Activated naive CD4-positive, alpha-beta T cell treated with anti-CD3 and anti-CD28 coated beads for 36 hours (primary cell): ENCODE measurements at places on chromosomes 2 and 18. TPM values are rescaled to one million over a fixed set of nuclear protein-coding genes. Genes with fewer than 3 reads are reported as not detected.

GRCh38 chr18:10095356-10095755 lies 181.5 kb downstream of the VAPA start:
- H3K4me3 ChIP-seq = no peak overlapping the region
- no peaks in the 10 kb centered on the region for H3K36me3 ChIP-seq
- DNase-seq = no peak
- H3K4me1 ChIP-seq = no peaks in the 10 kb centered on the region
- H3K27ac ChIP-seq = no peak overlapping the region

DNA sequence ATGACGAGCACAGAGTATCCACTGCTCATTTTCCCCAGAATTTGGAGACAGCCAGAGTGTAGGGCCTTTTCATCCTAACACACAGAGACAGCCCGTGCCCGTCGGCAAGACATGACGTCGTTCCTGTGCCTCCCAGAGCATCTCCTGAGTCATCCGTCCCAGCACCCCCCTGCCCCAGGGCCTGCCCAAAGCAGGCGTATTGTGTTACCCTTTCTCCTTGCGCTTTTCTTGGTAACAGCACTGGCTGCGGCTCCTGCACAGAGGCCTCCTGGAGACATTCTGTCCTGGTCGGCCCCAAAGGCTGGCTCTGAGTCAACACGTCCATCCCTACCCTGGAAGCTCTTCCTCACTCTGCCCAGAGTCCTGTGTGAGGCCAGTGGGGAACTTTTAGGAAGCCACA lies 217.1 kb downstream of the KLHL29 start:
- no peak for DNase-seq
- H3K27ac ChIP-seq = no peak overlapping the region
- H3K36me3 ChIP-seq = peaks cover 4% of the 10 kb centered on the region

GRCh38 chr2:239762106-239762505 lies 263.0 kb downstream of the NDUFA10 start:
- no peak for DNase-seq
- no peak overlapping the region for H3K27ac ChIP-seq
- peaks cover 4% of the 10 kb centered on the region for H3K4me1 ChIP-seq
- H3K27me3 ChIP-seq = no peaks in the 10 kb centered on the region

The CYS1 gene
- total RNA-seq = not detected
